Hematopoietic multipotent progenitor cell treated with erythropoietin and hydrocortisone succinate and interleukin-3 and kit ligand, for 4 days (in vitro differentiated cells): ENCODE measurements at places on chromosomes 11 and 22.
A peak's percentile ranks its signal among the peaks of the same experiment; 100 is the strongest.

- DNase-seq = peak; percentile 97
Observed at GRCh38 chr11:74592441-74593362, at the start of gene POLD3. POLD3 (plus strand) TSS chr11:74592582; CDS start chr11:74592659, 77 bp downstream.

- peak; percentile 67 for DNase-seq
Observed at GRCh38 chr11:124736736-124737135, 3.0 kb upstream of the NRGN start.

DNA sequence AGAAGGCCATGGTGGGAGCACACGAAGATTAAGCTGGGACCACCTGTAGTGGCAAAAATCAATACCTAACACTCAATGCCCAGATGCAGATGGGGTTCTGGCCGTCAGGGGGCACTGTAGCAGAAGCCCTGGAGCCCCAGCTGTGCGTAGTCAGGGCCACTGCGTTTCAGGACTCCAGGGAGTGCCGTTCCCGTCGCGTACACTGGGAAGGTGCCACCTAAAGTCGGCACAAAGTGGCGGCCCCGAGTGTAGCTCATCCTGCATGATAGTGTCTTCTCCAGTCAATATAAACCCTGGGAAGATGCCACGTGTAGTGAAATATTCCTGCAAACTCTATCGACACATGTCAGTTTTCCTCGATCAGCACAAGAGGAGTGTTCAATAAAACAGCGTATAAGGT, 123.8 kb upstream of the NTM start:
- peak; percentile 39 for DNase-seq

DNA sequence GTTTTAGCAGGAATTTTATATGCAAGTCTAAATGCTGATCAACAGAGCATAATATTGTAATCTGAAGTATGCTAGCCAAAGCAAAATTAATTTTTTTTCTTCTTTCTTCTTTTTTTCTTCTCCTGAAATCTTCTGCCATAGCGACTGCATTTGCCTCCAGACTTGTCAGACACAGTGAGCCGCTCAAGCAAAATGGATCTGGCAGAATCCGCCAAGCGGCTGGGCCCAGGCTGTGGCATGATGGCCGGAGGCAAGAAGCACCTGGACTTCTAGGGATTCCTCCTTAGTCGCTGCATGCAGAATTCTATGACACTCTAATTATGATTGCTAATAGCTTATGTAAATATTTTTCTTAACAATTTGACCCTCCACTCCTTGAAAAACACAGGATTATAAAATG, 27.9 kb downstream of the PAX6 start:
- DNase-seq = no peak

DNA sequence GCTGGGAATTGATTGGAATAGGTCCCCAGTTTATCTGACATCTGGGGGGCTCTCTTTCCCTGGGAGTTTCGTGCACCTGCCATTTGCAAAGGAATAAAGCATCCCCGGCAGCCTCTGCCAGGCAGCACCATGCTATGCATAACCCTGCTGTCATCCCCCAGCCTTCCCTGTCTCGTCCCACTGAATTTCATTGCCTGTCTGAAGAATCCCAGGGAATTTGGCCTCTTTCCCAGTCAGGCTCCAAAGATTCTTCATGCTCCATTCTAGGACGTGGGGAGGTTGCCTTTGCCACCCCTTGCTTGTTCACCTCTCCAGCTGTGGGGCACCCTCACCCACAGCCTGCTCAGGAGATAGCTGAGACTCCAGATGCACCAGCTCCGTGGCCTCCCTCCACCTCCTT, 195.1 kb upstream of the TBCEL start:
- DNase-seq = no peak
